NCI-H524 (cell line): ENCODE measurements at places on chromosomes 16 and 17.
A peak's percentile ranks its signal among the peaks of the same experiment; 100 is the strongest.

- DNase-seq, result no peak
Observed at GRCh38 chr16:85940214-85940613, 41.3 kb downstream of the IRF8 start.

- DNase-seq, result no peak
Observed at GRCh38 chr16:1788095-1788707, 5.3 kb downstream of the IGFALS start.

DNA sequence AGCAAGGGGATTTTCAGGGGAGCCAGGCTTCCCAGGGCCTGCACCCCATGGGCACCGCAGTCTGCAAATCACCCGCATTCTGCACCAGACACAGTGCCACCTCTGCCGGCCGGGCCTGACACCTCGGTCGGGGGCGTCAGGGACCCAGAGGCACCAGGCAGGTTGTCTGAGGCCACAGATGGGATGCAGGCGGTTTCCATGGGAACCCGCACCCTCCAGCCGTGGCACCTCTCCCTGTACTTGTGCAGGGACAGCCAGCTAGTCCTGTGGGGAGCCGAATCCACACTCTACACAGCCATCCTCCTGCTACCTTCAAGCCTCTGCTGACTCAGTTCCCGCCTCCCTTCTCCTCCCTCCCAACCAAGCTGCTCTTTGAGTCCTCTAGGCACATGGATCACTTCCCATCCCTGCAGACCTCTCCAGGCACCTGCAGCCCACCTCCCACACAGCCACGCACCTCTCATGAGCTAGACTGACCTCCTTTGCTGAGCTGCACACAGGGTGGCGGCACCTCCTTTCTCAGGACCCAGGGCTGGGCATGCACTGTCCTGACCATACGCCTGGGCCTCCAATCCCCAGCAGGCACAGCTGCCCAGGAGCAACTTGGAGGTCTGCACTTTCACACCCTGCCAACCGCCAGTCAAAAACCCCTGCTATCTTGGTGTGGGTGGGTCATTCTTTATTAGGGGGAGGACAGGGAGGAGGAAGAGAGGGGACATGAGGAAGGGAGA, 119.5 kb downstream of the C16orf78 start:
- peak; percentile 85 for DNase-seq

- DNase-seq, result peak; percentile 23
Observed at GRCh38 chr16:24685539-24686432, 43.7 kb upstream of the TNRC6A start.

DNA sequence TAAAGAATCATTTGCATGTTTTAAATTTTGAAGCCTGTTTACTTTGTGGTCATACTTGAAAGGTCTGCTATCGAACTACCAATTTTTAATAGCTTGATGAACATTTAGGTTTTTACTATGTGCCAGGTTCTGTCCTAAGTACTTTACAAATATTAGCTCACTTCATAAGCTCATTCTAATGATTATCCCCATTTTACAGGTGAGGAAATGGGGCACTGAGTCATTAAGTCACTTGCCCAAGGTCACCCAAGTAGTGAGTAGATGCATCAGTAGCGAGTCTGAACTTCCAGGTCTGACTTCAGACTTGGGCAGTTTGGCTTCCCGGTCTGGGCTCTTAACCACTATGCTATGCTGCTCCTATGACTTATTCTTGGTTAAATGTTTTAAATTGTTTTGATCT, 4.0 kb downstream of the NDEL1 start:
- DNase-seq, result no peak

DNA sequence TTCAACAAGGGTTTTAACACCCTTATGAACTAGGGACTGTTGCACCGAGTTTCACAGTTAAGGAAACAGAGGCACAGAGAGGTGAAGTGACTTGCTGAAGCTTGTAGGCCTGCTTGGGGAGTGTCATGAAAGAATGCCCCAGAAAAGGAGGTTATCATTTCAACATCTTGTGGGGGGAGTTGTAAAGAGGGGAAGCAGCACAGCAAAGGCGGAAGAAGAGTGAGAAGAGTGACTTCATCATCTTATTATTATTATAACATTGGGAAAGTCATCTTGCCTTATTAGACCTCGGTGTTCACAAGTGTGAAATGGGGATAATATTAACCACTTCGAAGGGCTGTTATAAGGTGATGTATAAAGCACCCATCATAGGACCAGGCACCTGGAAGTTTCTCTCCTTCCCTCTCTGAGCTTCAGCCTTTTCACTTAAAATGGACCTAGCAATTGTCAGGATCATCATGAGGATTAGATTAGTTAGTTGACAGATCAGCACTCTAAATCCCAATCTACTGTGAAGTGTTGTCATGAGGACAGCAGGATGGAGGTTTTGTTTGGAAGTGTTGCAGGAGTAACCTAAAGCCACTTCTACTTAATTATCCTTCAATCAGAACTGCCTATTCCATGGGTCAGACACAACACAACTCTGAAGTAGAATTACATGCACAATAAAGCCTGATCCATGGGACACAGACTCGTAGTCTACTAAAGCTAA, 2.3 kb downstream of the CCL4 start:
- no peak for DNase-seq

- no peak for DNase-seq
Observed at GRCh38 chr16:55900616-55901393, 25.6 kb upstream of the CES5A start.

DNA sequence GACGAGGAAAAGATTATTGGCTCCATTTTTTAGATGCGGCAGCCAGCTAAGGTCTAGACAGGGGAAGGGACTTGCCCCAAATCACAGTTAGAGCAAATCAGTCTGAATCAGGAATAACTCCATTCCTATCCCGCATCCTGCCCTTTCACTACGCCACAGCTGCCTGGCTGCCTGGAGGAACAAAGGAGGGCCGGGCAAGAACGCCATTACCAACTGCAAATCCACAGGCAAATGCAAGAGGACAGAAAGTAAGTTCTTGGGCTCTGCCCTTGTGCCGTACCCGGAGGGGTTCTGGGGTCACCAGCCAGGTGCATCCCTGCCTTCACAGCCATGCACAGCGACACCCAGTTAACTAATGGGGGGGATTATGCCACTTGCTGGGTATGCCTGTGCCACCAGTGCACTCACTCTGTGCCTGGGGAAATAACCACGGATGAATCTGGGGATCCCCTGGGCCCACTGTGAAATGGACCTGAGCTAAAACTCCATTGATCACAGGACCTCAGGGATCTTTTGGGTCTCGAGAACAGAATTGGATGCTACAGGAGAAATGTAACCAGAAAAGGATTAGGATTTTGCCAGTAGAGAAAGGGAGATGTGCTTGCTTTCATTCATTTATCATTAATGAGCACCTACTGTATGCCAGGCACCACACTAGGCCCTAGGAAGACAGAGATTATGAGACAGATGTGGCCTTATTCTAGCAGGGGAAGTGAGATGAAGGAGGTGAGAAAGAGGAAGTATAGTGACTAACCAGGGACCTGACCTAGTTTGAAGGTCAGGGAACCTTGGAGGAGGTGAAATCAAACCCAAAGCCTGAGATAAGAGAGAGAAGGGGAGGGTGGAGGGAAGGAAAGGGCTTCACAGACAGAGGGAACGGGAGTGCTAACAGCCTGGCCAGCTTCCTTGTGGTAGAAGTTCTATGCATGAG, 17.7 kb downstream of the BCL7C start:
- DNase-seq, result no peak
